Stimulated activated CD4-positive, alpha-beta T cell treated with anti-CD3 and anti-CD28 coated beads, Interleukin-4, amount 100 ng/mL, for 4 hours (primary cell): ENCODE measurements at places on chromosomes 4 and X.

- DNase-seq, result peak; percentile 55
Measured at GRCh38 chrX:48468693-48469691, 1.1 kb downstream of the SLC38A5 start.

GRCh38 chr4:157219711-157220370, 687 bp upstream of the GRIA2 start:
- no peak for DNase-seq

DNA sequence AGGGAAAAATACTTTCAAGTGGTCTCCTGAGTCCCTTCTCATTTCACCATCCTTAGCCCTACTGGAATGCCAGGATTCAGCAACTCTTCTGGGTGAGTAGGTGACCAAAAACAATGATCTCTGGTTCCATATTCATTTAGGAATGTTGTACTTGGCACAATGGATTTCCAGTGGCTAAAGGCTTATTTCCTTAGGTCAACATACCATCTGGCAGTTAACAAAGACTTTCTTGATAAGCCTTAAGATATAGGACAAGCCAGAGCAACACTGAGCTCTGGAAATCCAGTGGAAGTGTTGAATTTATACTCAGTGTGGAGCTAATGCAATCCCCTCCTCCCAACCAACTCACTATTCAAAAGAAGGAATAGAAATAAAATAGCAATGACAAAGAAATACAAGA, 139.4 kb upstream of the EMCN start:
- DNase-seq, result no peak

GRCh38 chr4:86910820-86911684, 18.8 kb upstream of the C4orf36 start:
- no peak for DNase-seq

DNA sequence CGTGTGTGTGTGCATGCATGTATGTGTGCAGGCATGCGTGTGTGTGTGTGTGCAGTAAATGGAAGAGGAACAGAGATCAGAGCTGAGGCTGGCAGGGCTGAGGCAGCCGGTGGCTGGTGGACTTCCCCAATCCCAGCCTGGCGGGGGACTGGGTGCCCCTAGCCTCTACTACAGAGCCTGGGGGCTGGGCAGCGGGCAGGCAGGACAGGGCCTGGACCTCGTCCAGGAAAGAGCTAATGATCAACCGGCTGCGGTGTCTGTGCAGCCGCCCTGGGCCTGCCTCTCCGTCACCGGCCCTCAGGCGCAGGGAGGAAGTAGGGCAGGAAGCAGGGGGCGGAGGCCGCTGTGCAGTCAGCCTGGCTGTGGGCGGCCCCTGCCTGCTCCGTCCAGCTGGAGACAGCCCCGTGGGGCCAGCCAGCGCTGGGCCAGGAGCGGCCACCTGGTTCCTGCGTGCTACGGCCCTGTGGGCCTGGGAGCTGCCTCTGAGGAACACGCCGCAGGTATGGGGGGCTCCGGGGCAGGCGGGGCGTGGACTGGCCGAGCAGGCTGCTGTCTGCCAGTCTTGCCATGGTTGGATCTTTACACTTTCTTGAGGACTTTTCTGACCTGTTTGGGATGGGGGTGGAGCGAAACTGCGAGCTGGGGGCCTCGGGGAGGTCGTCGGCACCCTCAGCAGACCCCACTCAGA, at the start of gene SH3TC1:
Gene SH3TC1 (plus strand): TSS at position 385 of the 688 bp plus-strand sequence. CDS start 5,905 bp downstream, outside the sequence.
- peak; percentile 44 for DNase-seq

DNA sequence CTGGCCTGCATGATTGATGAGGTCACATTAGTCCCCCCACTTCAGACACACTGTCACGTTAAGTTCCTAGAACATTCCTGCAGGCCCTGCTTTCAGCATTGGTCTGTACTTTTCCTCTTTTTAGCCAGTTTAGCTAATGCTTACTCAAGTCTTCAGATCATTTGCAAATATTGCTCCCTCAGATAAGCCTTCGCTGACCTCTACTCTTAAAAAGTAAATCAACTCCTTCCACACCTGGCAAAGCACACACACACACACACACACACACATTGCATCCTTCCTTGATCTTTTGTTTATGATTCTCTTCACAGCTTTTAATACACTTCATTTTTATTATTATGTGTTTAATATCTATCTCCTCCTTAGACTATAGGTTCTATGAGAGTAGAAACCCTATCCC, 31.4 kb downstream of the PARM1 start:
- no peak for DNase-seq

- DNase-seq, result no peak
Measured at GRCh38 chr4:7687796-7688195, 251.9 kb downstream of the AFAP1 start.

GRCh38 chr4:108831886-108832285, 69.0 kb upstream of the ETNPPL start:
- DNase-seq, result no peak

- no peak for DNase-seq
Measured at GRCh38 chr4:169899295-169899694, 126.9 kb downstream of the MFAP3L start.

DNA sequence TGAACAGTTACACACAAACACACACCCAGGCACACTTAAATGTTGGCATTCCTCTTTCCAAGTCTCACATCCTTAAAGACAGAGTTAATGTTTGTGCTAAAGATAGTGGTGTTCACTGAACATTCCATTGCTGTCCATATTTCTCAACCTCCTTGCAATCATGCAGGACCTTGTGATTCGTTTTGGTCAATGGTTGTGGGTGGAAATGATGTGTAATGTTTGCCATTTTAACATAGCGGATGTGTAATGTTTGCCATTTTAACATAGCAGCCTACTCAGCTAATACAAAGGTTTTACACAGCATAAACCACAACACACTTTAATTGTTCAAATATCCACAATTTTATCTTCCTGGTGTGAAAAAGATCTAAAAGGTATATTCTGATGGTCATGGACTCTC, 93.9 kb downstream of the CEP44 start:
- DNase-seq, result no peak

- DNase-seq, result no peak
Measured at GRCh38 chrX:78064152-78064551, 39.9 kb upstream of the PGK1 start.

DNA sequence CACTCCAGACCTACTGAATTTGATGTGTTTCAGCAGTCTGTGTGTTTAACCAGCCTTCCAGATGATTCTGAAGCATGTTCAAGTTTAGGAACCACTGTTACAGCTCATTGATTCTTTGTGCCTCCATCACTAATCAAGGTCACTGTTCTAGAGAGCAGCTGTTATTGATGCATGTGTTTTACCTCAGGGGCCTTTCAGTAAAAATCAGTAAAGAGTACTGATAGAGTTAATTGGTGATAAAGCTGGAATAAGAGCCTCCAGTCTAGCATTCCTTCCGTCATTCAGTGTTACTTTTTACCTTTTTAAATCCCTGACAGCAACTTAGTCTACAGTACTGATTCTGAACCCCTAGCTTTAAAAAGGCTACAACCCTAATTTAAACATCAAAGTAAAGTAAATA, 12.9 kb downstream of the CPEB2 start:
- no peak for DNase-seq

DNA sequence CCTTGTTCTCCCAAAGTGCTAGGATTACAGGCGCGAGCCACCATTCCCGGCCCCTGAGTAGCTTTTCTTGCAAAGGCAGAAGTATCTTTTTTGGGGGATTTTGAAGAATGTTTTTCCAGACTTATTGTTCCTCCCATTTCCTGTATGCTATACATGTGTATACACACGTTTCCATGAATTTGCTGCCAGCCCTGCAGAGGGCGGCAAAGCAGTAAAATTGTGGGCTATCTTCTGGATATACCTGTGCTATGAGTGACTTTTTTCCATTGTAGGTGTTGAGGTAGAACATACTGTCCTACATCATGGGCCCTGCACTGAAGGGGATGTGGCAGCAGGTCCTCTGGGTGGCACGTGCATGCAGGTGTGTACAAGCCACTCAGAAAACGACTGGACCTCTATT, 16.9 kb upstream of the MED28 start:
- no peak for DNase-seq

GRCh38 chr4:25310803-25311166, 1.8 kb upstream of the ZCCHC4 start:
- no peak for DNase-seq

GRCh38 chrX:77431227-77431626, 16.0 kb upstream of the FGF16 start:
- no peak for DNase-seq

GRCh38 chr4:25550376-25551030, 105.1 kb upstream of the SLC34A2 start:
- DNase-seq, result no peak

GRCh38 chr4:81605271-81605670, 133.6 kb upstream of the RASGEF1B start:
- DNase-seq, result no peak

DNA sequence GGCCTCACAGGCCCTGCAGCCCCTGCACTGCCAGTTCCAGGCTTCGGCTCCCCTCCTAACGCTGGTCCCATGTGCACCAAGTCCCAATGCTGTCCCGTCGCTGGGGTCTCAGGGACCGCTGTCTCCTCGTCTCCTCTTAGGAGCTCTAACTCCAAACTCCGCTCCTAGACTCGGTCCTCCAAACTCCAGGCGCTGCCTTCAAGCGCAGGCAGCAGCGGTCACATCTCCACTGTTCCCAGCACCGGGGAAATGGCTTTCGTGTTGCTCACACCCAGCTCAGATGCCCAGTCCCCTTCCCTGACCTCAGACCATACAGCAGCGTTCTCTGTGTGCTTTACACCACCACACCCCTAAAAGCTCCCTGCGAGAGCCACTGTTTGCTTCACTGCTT, 19.6 kb upstream of the HMX1 start:
- DNase-seq, result no peak

DNA sequence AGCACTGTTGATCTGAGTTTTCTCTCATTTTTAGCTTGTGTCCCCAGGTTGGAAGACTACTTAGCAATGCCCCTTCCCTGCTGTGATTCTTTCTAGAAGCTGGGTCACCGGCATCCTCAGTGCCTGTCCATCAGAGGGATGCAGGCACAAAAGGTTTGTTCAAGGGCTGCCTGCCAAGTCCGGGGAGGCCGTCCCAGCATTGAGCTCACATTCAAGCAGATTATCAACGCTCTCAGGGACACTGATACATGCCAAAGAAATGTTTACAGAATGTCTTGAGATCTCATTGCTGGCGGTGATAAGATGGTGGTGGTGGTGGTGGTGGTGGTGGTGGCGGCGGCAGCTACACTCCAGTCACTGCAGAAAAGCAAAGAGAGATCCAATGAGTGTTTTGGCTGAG, 79.6 kb upstream of the VCX3A start:
- no peak for DNase-seq

GRCh38 chr4:94595880-94596483, 144.2 kb downstream of the PDLIM5 start:
- DNase-seq, result no peak

DNA sequence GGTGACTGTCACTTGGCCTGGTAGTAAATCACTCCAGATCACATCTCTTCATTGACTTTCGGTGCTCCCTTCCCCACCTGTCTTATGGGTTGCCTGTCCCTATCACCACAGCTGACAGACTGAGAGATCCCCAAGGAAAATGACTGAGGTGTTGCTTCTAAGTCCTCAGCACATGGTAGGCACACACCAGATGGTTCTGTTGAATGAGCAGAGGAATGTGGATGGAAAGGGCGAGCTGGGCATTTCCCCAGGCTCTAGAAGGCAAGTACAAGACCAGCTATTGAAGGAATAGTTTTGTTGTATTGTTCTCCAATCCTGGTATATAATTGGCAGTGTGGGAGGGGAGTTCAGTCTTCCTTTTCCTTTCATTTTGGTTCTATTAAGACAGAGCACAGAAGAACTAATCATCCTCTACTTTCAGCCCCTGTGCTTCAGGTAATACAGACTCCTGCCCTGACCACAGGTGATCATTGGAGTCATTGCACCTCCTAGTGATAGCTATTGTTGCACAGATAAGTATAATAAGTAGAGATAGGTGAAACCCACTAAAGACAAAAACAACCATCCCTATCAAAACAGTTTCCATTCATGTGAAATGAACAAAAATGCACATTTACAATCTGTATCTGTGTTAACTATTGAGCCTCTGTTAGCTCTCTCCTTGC, 158.6 kb downstream of the TRAM1L1 start:
- DNase-seq, result no peak

GRCh38 chrX:20623448-20623847, 356.7 kb upstream of the RPS6KA3 start:
- DNase-seq, result no peak

GRCh38 chrX:38768079-38768478, 33.2 kb upstream of the MID1IP1 start:
- DNase-seq, result no peak

GRCh38 chr4:133150486-133151340, 1.6 kb downstream of the PCDH10 start:
- DNase-seq, result no peak

- DNase-seq, result no peak
Measured at GRCh38 chr4:97950836-97951235, 192.4 kb downstream of the STPG2 start.

- no peak for DNase-seq
Measured at GRCh38 chr4:70603856-70604255, 11.8 kb downstream of the AMBN start.

DNA sequence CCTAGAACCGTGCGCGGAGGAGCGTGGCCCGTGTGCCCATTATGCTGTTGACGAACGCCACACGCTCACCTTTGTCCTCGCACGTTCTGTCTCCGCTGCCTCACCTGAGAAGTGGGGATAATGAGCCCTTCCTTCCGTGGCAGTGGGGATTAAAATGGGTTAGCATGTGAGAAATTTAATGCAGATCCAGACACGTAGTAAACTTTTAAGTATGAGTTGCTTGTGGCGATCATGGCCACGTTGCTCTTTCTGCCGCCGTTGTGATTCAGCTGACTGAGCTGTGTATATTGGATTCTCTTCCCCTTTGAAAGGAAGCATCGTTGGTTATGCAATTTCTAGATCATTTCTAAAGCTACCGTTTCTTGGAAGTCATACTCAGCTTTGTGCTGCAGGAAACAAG, 16.5 kb downstream of the TBC1D14 start:
- DNase-seq, result no peak

DNA sequence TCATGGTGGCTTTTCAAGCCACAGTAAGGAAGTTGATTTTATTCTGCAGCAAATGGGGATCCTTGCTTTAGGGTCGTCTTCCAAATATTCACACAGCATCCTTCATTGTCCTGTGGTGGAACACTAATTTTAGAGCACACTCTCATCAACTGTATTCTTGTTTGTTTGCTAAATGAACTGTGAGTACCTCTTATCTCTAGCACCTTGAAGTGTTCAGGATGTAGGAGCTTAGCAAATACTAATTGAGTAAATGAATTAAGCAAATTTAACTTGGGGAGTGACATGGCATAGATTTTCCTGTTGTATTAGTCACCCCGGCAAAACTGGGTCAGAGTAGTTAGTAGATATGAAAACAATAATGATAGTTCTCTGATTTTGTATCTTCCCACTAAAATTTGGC, 156.9 kb downstream of the UBE2NL start:
- no peak for DNase-seq

- DNase-seq, result no peak
Measured at GRCh38 chr4:131426023-131426758, 1722.9 kb upstream of the PCDH10 start.
